ENCODE measurements at places on chromosomes 2 and 18.

DNA sequence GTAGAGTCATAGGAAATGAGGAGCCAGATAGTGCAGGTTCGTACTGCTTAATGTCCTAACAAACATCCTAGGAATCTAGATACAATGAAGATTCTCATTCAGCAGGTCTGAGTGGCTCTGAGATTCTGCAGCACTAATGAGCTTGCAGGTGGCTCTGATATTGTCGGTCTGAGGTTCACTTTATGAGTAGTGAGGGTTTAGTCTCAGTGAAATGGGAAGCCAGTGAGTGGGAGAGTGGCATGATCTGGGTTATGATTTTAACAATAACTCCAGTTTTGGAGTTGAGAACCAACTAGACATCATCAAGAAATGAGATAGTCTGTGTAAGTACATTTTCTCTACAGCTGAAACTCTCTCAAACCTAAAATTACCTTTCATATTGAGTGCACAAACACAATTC, 166.8 kb upstream of the SP5 start:
- DNase-seq, result no peak

GRCh38 chr2:176650104-176650837, 381.0 kb downstream of the MTX2 start:
- no peak for DNase-seq

DNA sequence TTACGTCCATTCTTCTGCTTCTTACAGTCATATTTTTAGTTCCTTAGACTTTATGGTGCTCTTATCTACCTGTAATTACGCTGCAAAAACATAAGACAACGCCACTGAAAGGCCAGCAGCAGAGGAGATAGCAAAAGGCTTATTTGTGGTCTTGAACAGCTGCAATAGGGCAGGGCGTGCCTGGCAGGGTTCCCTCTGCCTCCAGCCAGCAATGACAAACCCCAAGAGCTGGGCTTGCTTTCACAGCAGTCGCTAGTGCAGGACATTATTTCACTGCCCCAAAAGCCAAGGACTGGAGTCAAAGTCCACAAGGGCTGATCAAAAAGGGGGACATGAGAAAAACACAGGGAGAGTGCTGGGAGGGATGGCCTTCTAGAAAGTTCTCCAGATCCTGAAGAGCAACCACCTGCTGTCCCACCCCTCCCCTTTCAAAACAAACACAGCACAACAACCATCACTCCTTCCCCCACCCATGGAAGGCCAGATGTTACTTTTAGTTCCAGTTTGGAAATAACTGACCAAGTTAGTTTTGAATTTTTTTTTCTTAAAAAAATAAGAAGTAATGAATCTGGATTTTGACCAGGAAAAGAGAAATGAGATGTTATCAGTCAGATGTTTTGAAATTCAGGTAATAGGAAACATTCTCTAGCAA, 127.8 kb downstream of the RBMS1 start:
- DNase-seq, result no peak

- no peak for DNase-seq
Observed at GRCh38 chr2:10383960-10384734, 64.0 kb downstream of the ODC1 start.

DNA sequence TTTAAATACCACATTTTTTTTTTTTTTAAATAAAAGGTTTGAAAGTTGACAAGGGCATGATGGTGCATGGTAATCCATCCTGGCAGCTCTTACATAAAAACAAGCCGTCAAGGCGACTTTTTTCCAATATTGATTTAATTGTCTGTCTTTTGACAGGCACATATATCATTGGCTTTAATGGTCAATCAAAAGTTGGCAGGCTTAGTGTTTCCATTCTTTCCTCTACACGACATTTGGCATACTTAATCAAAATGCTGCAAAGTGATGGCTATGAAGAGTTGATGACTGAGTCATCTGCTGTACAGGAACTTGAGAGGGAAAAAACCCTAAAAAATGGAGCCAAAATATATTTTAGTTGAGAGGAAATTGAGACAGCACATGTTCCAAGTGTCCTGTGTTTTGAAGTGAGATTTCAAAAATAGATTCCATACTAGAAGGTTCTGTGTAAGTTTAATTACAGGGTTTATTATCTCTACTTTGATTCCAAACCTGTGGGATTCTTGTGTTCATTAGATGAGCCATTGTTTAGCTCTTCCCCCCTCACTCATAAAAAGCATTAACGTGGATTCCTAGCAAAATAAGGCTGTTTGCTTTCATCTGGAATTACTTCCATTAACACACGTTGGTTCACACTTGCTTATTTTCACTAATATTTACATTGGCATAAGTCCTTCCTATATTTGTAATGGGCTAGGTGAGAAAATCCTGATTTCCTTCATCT, 3.2 kb downstream of the TSHZ1 start:
- DNase-seq, result no peak

DNA sequence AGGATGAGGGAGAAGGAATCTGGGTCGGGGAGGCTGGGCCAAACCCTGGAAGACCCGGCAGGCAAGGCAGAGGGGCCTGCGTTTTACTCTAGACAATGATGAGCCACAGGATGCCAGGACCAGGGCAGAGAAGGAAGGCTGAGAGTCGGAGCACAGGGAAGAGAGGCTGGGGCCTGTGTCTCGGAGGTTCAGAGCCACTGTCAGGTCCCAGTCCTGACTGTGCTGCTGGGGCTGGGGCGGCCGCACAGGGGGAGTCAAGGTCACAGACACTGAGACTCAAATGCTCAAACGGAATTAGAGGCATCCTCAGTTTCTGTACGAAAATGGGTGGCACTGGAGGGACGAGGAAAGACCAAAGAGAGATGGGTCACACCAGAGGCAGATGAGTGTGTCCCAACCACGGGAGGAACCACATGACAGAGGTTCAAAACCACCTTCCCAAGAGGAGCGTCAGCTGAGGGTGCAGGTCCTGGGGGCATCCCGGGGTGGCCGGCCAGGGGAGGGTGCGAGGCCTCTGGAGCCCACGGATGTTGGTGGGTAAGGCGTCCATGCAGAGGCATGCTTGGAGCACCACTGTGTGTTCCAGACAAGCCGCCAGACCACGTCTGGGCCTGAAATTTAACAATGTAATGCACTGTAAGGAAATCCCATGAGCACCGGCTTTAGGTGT, 14.7 kb downstream of the HDAC4 start:
- DNase-seq, result no peak
